Activated CD4-positive, alpha-beta T cell treated with anti-CD3 and anti-CD28 coated beads for 24 hours (primary cell): ENCODE measurements at places on chromosomes 13 and 19.
A peak's percentile ranks its signal among the peaks of the same experiment; 100 is the strongest.

GRCh38 chr13:60111691-60112090 is 52.0 kb downstream of the DIAPH3 start:
- DNase-seq = no peak

DNA sequence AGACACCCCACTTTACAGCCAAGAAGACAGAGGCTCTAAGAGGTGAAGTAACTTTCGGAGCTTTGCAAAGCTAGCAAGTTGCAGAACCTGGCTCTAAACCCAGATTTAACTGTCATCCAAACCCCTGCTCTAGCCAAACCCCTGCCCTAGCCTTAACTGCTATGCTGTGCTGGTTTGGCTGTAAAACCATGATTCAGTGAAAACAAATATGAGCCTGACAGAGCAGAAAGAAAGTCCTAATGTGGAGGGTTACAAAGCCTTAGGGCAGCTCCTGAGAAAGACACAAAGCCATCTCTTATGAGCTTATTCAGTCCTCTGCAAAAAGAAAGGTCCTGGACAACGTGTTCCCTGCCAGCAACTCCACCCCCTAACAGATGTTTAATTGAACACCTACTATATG is 172.8 kb downstream of the KATNAL1 start:
- no peak for DNase-seq

- DNase-seq = no peak
Observed at GRCh38 chr13:97004886-97005285, 10.6 kb upstream of the OXGR1 start.

DNA sequence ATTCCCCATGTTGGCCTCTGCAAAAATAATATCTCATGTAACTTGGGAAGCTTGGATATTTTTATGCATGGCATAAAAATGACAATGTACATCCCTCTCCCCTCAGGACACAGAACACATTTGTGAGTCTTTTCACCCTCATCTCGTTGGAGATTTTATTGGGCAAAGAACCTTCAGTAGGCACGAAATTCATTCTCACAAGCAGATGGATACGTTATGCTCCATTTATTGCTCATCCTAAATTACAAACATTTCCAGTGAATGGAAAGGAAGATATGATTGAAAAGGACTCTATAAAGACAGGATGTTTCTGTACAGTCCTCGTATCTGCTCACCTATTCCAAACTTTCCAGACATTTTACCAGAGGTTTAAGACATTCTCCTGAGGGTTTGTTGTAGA is 1175.8 kb downstream of the UQCRFS1 start:
- DNase-seq = no peak

- no peak for DNase-seq
Observed at GRCh38 chr19:17323964-17324332, 10.7 kb downstream of the ANO8 start.

DNA sequence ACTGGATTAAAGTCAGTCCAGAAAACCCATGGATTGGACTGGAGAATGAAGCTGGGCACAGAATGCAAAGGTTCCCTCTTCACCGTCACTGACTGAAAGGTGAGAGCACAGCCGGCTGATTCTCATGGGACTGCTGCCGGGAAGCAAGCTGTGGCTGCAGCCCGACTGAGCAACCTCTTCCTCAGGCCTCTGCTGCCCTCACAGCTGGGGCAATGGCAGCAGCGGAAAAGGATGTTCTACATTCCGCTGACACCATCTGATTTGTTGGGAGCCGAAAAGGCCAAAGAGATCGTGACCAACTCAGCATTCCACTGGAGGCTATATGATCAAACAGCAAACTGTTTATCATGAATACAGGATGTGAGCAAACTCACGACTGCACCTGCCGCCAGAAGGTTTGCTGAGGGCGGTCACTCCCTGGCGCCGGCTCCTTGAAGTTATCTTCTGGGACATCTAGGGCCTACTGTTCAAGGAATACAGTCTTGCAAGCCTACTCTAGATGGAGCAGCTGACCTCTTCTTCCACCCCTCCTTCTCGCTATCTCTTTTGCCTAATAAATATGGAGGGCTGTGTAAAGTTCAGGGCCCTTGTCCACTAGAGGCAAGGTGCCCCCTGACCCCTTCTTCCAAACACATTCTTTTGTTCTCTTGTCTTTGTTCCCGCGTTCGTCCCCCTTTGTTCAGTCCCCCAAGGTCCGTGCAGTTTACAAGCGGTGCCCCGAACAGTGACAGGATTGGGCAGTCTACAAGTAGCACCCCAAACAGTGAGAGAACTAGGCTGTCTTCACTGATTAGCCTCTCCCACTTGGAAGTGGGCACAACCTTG is 19.6 kb upstream of the SIGLEC6 start:
- DNase-seq = no peak

DNA sequence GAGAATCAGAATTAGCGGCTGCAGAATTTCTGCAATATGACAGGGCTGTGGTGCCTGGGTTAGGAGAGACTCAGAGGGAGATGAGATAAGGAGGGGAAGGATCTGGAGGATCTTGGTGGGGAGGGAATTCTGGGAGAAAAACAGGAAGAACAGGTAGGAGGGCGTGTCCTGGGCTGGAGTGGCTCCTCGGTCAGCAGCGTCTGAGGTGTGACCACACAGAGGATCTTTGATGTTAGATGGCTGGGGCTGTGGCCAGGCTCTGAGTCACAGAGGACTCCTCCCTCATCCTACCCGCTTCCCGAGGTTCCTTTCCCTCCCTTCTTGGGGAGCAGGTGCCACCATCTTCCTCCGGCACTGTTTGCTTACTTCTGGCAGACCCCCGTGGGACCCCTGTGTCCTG is 6.4 kb upstream of the KLK6 start:
- no peak for DNase-seq

- DNase-seq = no peak
Observed at GRCh38 chr13:21595546-21595822, 8.5 kb downstream of the MICU2 start.

GRCh38 chr19:15291548-15292021 is 40.8 kb downstream of the BRD4 start:
- no peak for DNase-seq

- no peak for DNase-seq
Observed at GRCh38 chr13:48862572-48862971, 113.1 kb upstream of the FNDC3A start.

DNA sequence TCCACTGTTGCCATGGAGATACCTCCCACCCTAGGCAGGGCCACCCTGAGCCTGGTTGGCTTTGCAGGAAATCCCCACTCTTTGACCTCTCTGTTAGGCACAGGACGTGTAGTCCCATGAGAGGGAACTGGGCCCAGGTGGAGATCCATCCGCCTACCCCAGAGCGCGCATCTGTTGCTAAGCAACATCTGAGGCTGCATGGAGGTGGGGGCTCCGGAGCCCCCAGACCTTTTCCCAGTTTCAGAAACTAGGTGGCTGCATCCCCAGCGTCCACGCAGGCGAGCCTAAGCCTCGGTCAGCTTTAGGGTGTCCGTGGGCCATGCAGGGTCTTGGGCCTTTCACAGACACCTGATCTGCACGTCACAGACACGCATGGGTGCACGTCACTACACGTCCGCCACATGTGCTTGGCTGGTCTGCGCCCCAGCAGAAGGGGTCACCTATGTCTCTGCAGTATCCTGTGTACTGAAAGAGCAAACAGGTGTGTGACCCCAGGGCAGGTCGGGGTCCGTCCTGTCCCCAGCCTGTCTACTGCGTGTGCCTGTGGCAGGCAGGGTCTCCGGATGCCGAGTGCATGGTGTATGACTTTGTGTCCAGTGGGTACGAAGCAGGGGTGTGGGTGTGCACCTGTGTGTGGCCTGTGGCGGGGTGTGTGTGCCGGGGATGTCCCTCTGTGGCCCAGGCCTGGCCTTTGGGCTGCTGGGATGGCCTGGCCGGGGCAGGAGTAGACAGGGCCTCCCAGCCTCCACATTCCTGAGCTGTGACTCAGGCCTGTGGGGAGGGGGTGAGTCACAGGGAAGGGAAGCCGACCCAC is 4.1 kb upstream of the CIRBP start:
- no peak for DNase-seq

DNA sequence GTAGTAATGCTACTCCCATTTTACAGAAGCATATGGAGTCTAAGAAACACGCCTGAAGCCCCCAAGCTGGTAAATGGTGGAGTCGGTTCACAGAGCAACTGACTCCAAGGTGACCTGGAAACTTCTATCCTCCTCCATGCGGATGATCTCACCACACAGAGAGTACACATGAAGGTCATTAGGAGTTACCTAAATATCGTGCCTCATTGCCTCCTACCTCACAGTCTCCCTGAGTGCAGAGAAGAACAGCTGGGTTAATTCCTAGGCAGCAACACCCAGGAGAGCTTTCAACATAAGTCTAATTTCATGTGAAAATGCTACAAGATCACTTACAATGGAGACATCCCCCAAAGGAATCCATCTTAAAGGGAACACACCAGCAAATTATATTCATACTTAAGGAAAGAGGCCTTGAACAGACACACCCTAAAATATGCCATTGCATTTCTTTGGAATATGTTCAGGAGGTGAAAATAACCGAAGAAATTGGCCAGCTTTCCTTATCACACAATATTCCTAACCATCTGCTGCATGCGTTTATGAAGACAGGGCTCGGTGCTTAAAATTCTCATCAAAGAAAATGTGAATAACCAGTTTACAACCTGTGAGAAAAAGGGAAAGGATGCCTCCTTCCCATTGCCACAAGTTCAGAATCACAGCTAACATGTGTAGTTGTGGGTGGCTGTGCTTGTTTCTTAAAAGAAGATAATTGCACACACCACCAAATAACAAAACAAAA is 203.6 kb upstream of the NBEA start:
- DNase-seq = no peak

- DNase-seq = no peak
Observed at GRCh38 chr13:53159431-53159830, 130.8 kb downstream of the OLFM4 start.

GRCh38 chr19:45664575-45664974 is 3.4 kb upstream of the GIPR start:
- DNase-seq = no peak

GRCh38 chr13:28344163-28344562 is 150.8 kb downstream of the FLT1 start:
- DNase-seq = no peak

GRCh38 chr13:103067751-103068555 is 1.7 kb upstream of the SLC10A2 start:
- DNase-seq = no peak

- peak; percentile 27 for DNase-seq
Observed at GRCh38 chr13:108269601-108270328, at the start of gene TNFSF13B. TNFSF13B (plus strand) TSS chr13:108269718; CDS start chr13:108269896, 178 bp downstream.

DNA sequence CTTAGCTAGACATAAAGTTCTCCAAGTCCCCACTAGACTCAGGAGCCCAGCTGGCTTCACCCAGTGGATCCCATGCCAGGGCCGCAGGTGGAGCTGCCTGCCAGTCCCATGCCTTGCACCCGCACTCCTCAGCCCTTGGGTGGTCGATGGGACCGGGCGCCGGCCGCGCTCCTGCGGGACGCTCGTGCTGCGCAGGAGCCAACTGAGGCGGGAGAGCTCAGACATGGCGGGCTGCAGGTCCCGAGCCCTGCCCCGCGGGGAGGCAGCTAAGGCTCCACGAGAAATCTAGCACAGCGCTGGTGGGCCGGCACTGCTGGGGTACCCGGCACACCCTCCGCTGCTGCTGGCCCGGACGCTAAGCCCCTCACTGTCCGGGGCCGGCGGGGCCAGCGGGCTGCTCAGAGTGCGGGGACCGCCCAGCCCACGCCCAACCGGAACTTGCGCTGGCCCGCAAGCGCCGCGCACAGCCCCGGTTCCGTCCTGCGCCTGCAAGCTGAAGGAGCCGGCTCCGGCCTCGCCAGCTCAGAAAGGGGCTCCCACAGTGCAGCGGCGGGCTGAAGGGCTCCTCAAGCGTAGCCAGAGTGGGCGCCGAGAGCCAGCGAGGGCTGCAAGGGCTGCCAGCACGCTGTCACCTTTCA is 5.8 kb downstream of the PARP4 start:
- no peak for DNase-seq

GRCh38 chr19:16420781-16421386 is 50.9 kb downstream of the EPS15L1 start:
- DNase-seq = no peak

GRCh38 chr13:107035778-107036177 is 467.8 kb upstream of the ARGLU1 start:
- DNase-seq = no peak
